Stimulated activated CD4-positive, alpha-beta T cell treated with anti-CD3 and anti-CD28 coated beads, Interleukin-1b, Interleukin-23, amount 100 ng/mL, for 1 hour (primary cell): ENCODE measurements at places on chromosomes 12 and 14.

DNA sequence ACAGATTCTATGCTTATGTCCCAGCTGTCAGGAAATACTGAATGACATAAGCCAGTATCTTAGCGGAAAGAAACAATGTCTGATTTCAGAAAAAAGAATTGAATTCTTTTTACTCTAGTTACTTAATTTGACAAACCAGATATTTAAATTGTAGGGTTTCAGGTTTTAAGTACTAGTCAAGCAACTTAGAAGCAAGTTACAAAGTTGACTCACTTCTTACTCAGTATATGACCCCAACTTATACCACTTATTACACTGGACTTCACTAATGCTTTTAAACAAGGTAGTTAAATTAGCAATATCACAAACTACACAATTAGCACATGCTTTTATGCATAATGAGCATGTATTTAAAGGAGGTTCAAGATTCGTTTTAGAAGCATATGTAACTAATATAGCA is 7.1 kb downstream of the GMFB start:
- no peak for DNase-seq

- DNase-seq = no peak
These were observed 81.3 kb upstream of the NRXN3 start for GRCh38 chr14:78088916-78089315.

DNA sequence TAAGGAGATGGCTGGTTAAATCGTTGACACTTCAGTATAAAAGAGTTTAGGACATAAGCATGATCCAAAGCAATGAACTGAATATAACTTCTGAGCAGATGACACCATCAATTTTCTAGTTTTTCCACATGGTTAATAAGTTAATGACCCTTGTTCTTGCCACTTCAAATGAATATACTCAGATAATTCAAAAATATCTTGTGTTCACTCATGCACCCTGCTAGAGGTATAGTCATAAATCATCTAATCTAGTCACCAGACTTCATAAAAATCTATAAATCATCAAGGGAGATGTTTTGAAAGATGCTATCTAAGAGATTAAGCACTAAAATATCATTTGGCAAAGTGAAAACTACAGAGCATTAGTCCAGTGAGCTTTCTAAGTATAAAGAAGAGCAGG is 131.9 kb downstream of the MDGA2 start:
- no peak for DNase-seq

DNA sequence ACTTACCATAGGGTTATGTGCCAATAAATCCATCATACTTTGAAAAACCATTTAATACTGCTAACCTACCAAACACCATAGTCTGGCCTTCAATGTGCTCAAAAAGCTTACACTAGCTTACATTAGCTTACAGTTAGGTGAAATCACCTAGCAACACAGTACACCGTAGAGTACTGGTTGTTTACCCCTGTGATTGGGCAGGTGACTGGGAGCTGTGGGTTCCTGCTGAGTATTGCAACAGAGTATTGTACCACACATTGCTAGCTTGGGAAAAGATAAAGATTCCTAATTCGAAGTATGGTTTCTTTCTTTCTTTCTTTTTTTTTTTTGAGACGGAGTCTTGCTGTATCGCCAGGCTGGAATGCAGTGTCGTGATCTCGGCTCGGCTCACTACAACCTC is 5.6 kb downstream of the ATP5MC2 start:
- DNase-seq = no peak
